HCT116 (cell line): ENCODE measurements at places on chromosomes 5 and 9. TPM values are rescaled to one million over a fixed set of nuclear protein-coding genes. Genes with fewer than 3 reads are reported as not detected.

GRCh38 chr5:172600571-172600970, 40.5 kb upstream of the NEURL1B start:
- DNase-seq = no peak

DNA sequence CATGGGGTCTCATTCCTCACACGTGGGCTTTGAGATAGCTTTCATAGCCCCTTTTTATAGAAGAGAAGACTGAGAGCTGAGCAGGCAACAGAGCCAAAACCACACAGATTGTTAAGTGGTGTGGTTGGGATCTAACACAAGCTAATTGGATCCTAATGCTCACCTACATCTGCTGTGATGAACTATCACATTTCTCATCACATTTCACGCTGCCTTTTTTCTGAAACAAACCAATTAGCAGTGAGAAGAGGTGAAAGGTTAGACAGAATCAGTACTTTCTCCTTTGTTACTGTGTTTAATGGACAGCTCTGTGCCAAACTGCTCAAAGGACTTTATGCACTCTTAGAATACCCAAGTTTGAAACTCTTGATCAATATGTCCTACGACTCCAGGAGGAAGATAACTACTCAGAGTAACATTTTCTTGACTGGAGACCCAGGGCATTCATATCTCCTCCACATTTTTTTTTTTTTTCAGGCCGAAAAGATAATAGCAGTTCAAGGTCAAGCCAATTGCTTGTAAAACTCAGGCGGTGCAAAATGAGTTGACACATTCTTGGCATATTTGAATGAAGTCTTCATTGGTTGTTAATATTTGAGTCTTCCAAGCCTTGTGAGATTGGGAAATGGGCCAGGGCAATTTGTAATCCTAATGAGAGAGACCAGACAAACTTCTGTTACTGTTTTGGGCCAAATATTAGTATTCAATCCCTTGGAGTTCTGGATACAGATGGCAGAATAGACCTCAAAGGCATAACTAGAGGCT, 138.4 kb downstream of the KCTD16 start:
- no peak for DNase-seq

Gene NR4A3
- total RNA-seq = 0.86 TPM

Gene KLHL3
- total RNA-seq = not detected

GRCh38 chr5:97559827-97560598, 377.0 kb upstream of the RIOK2 start:
- no peak for DNase-seq

Gene PGM5
- total RNA-seq = 0.15 TPM

DNA sequence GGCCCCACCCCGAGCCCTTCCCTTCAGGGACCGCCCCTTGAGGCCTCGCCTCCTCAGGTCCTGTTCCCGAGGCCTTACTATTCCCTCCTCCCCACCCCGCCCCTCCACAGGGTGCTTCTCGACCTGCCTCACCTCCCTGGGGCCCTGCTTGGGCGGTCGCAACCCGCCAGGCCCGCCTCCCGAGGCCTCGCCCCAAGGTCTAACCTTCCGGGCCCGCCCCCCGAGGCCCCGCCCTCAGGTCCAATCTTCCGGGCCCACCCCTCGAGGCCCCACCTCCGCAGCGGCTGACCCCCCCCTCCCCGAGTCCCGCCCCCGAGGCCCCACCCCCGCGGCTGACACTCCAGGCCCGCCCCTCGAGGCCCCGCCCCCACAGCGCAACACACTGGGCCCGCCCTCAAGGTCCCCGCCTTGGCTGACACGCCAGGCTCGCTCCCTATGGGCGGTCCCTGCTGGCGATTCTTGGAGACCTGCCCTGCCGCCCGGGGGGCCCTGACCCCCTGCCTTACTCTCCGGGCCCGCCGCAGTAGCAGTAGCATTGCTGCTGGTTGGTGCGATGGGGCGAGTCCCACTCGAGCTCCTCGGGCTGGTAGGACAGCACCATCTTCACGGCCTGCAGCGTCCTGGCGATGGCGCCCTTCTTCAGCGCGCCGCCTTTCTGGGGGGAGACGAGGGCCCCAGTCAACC, 8.2 kb downstream of the PHF19 start:
- peak; percentile 94 for DNase-seq

GRCh38 chr9:114282104-114282485, 40.8 kb upstream of the ORM1 start:
- no peak for DNase-seq

DNA sequence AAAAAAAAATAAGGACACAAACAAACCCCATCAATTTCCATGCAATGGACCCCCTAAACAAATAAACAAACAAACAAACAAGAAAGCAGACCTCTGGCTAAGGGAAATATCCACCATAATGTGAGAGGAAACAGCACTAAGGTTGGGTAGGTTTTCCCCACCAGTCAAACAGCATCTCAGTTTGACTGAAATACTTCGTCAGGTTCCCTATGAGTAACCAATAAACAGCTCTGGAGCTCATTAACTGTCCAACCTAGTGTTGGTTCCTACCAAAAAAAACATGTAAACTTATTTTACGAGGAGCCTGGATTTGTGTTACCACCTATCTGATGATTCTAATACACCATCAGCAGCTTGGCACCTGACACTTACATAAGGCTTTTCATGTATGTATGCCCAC, 198.5 kb upstream of the TARS1 start:
- no peak for DNase-seq

DNA sequence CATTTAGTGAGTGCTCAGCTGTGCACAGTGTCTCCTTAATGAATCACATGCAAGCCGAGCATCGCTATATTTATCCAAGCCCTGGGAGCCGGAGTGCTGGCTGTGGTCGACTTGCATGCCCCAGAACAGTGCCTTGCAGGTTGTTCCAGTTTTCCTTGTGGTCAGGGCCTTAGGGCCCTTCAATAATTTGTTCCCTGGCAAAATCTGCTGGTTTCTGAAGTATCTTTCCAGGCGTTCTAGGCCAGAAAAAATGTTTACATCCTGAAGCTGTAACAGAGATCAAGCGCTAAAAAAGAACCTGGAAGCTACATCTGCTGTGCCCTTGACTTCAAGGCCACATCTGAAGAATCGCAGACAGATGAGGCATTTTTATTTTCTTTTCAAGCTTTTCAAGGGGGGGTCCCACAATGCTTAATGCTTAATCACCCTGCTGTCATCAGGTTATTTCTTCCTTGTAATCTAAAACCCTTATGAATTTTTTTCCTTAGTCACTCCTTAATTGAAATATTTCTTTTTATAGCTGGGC, 105.8 kb downstream of the DOCK2 start:
- no peak for DNase-seq

Gene C9orf50
- total RNA-seq = not detected

Gene CNTNAP3
- total RNA-seq = 14.8 TPM

DNA sequence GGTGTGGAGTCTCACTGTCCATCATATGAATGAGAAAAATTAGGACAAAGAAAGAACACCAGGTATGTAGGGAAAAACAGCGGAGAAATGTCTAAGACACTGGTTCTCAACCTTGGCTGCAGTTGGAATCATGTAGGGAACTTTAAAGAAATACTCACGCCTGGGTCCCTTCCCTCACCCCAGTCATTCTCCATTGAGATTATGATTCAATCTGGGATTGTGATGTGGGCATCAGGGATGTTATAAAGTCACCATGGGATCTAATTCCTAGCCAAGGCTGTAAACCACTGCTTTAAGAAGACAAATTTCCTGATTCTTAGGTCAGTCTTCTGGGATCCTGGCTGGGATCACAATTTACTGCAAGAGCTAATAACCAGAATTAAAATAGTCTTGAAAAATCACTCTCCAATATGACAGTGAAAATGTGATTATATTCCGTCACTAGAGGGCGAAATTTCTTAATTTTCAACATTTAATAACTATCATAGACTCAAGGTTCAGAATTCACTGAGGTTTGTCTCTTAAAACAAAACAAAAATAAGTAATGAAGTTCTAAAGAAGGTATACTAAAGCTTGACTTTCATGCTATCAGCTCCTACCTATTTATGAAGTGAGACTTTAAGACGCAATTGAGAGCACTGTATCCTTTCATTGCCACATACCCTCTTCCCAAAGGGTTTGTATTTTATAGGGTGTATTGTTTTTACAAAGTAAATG, 60.5 kb downstream of the GLDC start:
- DNase-seq = peak; percentile 23

Gene OLFML2A
- total RNA-seq = 6.3 TPM

DNA sequence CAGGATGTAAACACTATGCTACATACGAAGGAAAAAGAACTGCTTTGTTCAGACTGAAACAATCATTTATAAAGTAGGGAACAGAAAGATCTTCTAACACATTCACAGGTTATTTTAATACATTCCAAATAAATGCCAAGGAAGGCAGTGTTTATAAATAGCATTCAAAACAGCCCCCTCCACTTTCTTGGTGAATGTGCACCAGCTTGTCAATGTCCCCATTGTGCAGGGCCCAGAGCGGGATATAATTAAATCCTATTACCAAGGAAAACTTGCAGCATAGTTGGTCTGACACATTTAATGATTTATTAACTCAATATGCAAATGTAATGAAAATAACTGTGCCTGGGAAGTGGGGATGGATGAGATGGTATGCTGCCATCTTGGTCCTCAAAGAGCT, 135.9 kb upstream of the RAD23B start:
- DNase-seq = no peak

Gene TTLL11
- 2.2 TPM for total RNA-seq

DNA sequence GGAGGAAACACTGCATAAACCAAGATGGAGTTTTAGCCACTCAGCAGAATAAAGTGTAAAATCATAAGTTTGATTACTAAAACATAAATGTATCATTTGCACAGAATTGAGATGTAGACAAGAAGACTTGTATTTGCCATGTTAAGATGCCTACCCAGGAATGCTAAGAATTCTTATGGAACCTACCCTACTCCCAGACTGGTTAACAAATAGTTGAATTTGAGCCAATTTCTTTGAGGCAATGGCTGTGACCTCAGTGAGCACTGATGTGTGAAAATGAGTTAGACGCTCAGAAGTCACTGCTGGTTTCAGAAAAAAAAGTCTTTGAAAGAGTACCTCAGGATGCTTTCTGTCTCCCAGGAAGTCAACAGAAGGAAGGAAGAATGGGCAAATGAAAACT, 95.6 kb downstream of the ESM1 start:
- no peak for DNase-seq

Gene PCA3
- total RNA-seq = not detected

DNA sequence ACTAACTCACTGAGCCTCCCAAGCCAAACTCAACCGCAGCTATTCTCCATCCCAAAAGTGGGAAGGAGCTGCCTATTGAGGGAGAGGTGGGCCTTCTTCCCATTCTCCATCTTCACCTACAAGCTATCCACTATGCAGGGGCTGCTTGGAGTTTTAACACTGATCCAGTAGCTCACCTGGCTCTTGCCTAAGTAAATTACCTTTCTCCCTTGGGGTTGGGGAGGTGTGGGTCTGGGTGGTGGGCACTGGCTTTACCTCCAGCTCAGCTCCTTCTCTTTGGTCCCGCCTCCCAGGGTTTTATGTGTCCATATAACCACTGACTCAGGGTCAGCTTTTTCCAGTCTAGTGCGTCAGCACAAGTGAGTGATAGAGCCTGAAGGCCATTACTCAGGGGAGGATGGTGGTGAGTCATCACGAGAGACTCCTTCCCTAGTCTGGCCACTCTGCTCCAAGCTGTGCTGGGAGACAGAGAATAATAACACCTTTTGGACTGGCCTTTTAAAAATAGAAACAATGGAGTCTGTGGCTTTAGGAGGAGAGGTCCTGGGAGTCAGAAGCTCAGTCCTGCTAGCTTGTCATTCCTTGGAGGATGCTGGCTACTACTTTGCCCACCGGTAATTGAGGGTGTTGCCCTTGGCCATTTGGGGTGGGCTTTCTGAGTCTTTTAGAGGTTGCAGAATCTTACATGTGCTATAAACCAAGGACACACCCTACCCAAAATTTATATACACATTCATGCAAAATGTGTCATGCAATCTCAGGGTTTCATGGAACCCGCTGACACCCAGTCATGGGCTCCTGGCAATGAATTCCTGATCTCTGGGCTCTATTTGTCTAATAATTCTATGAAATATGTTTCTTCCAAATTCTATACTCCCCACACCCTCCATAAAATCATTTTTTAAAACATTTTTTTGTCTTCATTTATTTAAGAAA, 35.6 kb upstream of the ATP6V1G1 start:
- DNase-seq = peak; percentile 92

DNA sequence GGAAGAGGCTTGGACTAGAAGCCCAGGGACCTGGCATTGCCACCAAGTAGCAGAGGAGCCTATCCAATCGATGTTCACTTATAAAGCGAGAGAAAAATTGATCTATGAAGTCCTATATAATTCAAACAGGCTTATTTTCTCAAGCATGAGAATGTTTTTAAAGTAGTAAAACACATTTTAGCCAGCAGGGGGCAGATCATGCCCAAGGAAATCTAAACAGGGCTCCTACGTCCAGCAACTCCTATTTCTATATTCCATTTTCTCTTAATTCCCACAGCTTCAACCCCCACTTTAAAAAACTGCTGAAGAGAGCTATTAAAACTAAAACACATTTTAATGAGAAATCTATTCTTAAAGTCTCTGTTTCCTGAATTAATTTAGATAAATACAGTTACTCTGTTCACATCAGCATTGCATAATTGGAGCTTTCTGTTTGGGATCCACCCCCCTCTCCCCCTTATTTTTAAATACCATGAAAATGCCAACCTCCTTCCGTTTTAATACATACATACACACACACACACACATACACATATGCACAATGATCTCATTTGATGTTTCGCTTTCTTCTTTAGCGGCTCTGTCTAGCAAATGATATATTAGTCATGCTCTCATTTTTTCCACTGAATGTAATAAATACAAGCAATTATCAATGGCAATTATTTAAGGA, 144.9 kb downstream of the MYO10 start:
- DNase-seq = peak; percentile 37

GRCh38 chr5:133682451-133682850, 70.1 kb upstream of the FSTL4 start:
- DNase-seq = no peak

Gene TRPM6
- total RNA-seq = 0.44 TPM

DNA sequence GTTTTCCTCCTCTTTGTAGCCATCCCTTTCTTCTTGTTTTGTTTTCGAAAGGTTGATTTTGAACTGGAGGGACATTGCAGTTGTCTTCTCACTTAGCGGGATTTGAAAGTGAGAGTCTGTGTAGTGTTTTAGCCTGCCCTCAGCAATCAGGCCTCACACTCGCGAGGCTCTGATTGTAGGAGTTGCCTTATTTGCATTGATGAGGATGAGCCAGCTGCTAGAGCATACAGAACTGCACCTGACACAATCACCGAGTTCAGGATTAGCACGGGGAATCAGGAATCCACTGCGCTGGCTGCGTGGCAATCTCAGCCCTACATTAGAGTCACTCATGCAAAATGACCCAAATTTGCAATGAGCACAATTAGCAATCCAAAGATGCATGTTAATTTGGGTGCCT, 122.5 kb upstream of the TMEM161B start:
- DNase-seq = no peak

- DNase-seq = no peak
Measured at GRCh38 chr5:43315682-43316081, 2.5 kb upstream of the HMGCS1 start.

Gene SRD5A1
- total RNA-seq = 24.7 TPM

Gene TXN
- 421 TPM for total RNA-seq

- DNase-seq = no peak
Measured at GRCh38 chr5:96896276-96896675, 20.0 kb downstream of the ERAP2 start.

DNA sequence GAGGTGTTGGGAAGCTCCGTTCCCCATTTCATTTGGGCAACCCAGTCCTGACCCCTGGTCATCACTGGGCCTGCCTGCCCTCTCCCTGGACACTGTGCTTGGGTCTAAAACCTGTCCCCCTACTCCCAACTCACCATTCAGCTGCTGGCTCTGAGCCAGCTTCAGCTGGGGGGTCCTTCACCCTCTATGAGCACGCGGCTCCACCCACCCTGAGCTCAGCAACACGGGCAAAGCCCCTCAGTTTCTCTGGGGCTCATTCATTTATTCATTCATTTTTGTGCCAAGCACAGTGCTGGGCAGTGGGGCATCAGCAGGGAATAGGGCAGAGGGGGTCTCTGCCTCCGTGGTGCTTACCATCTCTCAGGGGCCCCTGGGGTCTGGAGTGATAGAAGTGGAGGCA, 199.8 kb upstream of the MVB12B start:
- no peak for DNase-seq
